Activated T-cell treated with anti-CD3 and anti-CD28 coated beads, Interleukin-2, amount 50 U/mL, for 4 hours (primary cell): ENCODE measurements at places on chromosomes 5 and 9. TPM values are rescaled to one million over a fixed set of nuclear protein-coding genes. Genes with fewer than 3 reads are reported as not detected.

DNA sequence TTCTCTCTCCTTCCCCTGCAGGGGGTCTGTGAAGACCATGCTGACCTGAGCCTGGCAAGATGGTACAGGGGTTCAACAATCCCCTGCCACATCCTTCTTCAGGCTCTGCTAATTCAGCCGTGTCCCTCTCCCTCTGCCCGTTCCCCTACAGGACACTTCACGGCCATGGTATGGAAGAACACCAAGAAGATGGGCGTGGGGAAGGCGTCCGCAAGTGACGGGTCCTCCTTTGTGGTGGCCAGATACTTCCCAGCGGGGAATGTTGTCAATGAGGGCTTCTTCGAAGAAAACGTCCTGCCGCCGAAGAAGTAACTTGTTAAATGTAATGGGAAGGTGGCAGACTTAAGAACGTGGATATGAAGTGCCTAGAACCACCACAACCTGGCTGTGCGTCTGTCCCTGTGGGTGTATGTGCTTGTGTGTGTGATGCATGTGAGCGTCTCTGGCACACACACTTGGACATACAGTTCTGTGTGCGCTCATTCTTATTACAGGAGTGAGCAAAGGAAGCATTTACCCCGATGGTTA is 6.9 kb upstream of the CCIN start:
- DNase-seq = no peak

DNA sequence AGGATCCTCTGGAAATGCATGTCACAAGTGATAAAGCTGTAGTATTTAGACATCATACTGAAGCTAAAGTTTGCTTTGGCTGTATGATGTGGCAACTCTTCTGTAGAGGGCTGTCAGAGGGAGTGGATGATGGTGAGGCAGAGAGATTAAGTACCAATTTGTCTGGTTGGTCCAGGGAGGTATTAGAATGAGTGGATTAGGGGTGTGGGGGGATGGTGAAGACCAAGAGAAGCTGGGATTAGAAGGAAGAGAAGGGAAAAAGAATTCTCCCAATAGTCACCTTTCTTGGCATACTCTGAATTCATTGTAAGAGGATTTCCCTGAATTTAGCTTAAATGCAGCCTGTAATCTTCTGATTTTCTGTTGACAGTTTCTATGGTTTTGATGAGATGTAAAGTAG is 3.6 kb downstream of the PCDHAC2 start:
- no peak for DNase-seq

- no peak for DNase-seq
These were observed 17.9 kb downstream of the CRB2 start for GRCh38 chr9:123373946-123374345.

GRCh38 chr5:137581776-137582175 is 82.7 kb upstream of the SPOCK1 start:
- DNase-seq = no peak

DNA sequence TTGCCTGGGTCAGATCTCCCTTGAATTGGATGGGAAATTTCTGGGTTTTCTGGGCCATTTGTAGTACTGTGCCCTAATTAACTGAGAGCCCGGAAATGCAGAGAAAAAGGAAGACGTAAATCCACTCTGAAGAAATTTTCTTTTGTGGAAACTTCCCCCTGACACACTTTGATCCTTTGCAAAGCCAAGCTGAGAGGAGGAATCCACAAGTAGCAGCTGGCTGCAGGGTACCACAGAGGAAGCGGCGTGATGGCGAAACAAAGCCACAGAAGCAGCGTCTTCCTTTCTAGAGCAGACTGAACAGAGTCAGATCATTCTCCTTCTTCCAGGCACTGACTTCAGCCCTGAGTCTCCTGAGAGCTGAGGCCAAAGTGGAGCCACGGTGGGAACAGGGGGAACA is 47.1 kb upstream of the ZNF354A start:
- no peak for DNase-seq

DNA sequence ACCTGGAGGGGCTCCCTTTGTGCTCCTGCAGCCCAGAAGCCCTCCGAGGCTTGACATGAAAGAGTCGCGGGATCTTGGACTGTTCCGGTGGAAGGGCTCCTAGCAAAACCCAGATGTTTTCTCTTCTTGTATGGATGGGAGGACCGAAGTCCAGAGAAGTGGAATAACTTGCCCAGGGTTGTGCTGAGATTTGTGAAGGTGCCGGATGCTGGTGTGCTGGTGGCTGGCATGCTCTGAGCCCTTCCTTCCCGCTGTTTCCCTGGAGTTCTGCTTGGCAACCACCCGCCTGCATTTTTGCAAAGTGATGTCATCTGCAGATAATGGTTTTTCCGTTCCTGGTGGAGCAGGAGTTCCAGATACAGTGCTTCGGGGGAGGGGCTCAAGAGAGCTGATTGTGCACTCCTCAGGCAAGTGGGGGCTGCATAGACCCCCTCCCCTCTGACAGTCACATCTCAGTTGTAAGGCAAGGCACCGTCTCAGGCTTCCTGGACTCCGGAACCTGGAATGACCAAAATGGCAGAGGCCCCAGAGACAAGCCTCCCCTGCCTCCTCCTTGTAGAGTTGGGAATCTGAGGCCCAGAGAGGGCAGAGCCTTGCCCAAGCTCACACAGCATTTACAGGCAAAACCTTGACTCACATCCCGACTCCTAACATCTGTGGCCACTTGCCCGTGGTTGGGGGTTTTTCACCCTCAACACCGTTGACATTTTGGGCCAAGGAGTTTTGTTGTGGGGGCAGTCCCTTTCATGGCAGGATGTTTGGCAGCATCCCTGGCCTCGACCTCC is 157.0 kb downstream of the RGS3 start:
- no peak for DNase-seq

PTPN3 gene
- 0.08 TPM for total RNA-seq
